Mesothelial cell of epicardium (in vitro differentiated cells): ENCODE measurements at places on chromosomes 7 and 10. TPM values are rescaled to one million over a fixed set of nuclear protein-coding genes. Genes with fewer than 3 reads are reported as not detected.

PTPN20 gene
- not detected in 3 replicates for total RNA-seq

LRRN3 gene
- 8.7 to 10.1 TPM (median 9.4 TPM) in 3 replicates for total RNA-seq

HTR5A gene
- total RNA-seq = not detected in 3 replicates

TAS2R3 gene
- 4.0 to 5.6 TPM (median 5.0 TPM) in 3 replicates for total RNA-seq

PRKCQ gene
- total RNA-seq = 2.3 to 2.4 TPM (median 2.3 TPM) in 3 replicates

HOXA13 gene
- 6.9 to 7.7 TPM (median 7.5 TPM) in 3 replicates for total RNA-seq

PILRA gene
- total RNA-seq = 6.1 to 7.3 TPM (median 6.7 TPM) in 3 replicates
